Mucosa of gallbladder (tissue), 1 donor: ENCODE measurements at places on chromosomes 1 and 21. TPM values are rescaled to one million over a fixed set of nuclear protein-coding genes. Genes with fewer than 3 reads are reported as not detected.

DNA sequence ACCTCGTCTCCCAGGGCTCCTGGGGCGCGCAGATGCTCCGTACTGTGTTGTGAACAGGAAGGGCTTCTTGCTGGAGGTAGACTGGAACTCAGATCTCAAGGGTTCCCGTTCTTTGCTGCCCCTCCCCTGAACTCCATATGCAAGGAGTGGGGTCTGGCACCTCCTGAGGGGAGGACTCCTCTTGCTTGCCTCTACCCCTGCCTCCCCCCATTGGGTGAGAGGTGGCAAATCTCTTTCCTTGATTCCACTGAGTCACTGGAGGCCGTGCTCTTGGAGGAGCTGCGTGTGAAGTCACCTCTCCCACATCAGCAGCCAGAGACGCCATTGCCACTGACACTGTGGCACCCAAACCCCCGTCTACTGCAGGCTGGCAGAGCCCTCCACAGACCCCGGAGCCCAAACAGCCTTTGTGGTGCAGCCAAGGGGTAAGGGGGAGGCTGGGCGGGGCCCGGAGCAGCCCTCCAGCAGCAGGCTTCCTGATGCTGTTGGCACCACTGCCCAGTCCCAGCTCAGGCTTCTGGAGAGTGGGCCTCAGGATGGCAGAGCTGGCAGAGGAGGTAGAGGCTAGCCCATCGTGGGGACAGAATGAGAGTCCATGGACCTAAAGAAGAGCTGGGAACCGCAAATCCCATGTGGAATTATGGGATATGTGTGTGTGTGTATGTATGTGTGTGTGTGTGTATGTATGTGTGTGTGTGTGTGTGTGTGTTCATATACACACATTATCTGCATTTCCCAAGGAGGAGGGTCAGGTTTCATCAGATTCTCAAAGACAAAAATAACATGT lies 104.9 kb upstream of the RUNX3 start:
- no peak for DNase-seq

The SMIM1 gene
- total RNA-seq = 5.9 TPM

DNA sequence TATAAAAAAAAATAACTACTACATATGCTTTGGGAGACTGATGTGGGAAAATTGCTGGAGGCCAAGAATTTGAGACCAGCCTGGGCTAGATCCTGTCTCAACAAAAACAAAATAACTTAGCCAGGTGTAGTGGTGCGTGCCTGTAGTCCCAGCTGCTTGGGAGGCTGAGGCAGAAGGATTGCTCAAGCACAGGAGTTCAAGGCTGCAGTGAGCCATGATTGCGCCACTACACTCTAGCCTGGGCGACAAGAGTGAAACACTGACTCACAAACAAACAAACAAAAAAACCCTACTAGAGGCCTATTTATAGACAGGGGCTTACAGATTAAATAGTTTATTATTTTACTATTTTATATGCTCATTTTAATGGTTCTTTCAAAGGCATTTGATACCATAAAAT lies 80.0 kb downstream of the LHX4 start:
- no peak for DNase-seq

DNA sequence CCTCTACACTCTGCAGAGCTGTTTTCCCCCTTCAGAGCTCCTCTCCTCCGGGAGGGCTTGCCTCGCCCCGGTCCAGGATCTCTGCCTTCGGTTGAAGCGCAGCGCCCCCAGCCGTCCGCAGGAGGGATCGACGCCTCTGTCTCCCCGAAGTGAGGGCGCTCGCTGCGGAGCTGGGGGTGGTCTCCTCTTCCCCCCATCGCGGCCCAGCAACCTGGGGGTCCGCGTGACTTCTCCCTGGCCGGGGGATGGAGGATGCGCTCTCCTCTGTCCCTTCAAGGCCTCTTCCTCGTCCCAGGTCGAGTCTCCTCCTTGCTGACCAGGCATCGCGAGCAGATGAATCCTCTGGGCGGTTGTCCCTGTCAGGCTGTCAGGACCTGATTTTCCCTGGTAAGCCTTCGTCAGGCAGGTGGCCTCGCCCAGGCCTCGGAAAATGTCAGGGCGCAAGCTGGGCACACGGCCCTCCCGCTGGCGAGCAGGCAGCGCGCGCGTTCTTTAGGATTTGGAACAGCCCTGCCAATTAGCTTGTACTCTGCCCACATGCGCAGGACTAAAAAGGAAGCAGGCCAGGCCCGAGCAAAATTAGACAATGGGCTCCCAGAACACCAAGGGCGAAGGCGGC lies 90.5 kb downstream of the EDEM3 start:
- peak; percentile 72 for DNase-seq

- DNase-seq = no peak
Observed at GRCh38 chr1:180672105-180672504, 40.3 kb downstream of the XPR1 start.

The CRP gene
- total RNA-seq = 46.3 TPM

The ADORA3 gene
- total RNA-seq = 15.8 TPM

DNA sequence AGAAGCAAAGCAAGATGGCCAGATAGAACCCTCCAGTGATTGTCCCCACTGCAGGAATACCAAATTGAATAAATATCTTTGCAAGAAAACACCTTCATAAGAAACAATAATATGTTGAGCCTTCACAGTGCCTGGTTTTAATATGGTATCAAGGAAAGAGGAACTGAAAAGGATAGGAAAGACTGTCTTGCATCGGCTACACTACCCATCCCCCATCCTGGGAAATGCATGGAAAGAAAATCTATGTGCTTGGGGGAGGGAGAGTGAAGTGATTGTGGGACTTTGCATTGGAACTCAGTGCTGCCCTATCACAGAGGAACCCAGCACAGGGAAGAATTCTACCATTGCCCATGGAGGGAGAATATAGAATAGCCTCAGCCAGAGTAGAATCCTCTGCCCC lies 28.6 kb upstream of the AK5 start:
- DNase-seq = no peak

GRCh38 chr21:24097181-24097580 lies 1510.1 kb downstream of the MRPL39 start:
- no peak for DNase-seq

The VHLL gene
- total RNA-seq = not detected

The S100B gene
- total RNA-seq = 7.5 TPM

The TDRD5 gene
- 0.95 TPM for total RNA-seq

The OR2T2 gene
- total RNA-seq = not detected

DNA sequence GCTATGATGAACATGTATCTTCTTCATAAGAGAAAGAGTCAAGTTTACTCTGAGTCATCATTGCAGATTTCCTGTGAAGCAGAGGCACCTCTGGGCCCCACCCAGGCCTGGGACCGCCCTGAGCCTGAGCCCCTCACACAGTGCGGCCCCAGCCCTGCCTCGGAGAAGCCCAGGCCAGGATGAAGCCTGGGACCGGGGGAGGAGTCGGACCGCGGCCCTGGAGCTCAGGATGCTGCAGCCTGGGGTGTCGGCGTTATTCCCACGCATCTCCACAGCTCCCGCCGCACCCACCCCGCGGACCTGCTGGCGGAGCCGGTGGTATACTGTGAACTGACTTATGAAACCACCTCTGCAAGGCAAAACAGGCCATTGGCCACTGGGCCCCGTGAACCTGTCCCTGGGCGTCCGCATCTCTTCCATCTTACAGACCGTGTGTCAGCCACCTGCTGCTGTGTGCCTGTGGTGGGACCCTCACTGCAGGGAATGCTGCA lies 2.4 kb upstream of the COL6A1 start:
- DNase-seq = peak; percentile 9

DNA sequence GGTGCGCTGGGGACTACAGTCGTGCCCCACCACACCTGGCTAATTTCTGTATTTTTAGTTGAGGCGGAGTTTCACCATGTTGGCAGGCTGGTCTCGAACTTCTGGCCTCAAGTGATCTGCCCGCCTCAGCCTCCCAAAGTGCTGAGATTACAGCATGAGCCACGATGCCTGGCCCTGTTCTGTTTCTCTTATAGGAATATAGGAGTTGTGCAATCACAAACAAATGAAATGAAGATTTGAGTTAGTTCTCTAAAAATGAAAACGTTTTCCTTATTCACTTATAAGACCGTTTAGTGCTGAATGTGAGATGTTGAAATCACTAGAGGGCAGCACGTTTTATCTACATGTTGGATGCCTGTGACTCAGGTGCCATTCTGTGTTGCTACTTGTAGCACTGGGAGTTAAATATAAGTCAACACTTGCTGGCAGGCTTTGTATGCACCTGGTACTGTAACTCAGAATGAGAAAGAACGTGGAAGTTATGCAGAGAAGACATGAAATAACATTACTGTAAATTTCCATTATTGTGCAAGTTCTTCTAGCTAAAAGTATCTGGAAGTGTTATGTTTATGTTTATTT lies 45.8 kb downstream of the MIGA1 start:
- DNase-seq = peak; percentile 18

The MXRA8 gene
- 73.1 TPM for total RNA-seq

- no peak for DNase-seq
Observed at GRCh38 chr1:44043176-44044070, 12.2 kb upstream of the SLC6A9 start.

DNA sequence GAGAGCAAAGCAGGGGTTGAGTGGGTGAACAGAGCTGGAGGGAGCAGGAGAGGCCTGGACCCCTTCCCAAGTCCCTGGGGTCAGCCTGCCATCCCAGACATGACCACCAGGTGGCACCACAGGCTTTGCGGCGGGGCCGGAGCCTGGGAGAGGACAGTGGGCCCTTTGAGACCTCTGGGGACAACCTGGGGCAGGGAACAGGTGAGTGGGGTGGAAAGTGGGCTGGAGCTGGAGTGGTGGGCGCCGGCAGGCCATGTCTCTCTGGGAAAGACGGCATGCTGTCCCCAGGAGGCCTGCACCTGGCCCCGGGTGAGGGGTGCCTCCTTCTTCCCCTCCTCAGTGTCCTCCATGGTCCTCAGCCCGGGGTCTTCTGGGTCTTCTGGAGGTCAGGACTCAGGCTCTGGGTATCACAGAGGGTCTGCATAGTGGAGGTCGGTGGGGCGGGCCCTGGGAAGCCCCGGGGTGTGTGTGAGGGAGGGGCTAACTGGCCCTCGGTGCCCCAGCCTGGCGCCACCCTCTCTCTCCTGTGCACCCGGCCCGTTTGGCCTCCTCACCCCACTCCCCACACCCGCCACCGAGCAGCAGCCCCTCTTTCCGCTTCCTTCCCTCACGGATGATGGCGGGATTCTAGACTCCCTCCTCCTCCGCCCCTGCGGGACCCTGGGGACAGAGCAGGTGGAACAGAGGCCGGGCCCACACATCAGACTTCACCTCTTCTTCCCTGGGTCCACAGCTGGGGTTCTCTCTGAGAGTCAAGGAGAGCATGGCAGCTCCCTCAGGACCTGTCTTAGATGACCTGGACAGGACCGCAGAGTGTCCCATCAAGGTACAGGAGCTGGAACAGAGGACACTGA lies 28.5 kb upstream of the PKP1 start:
- DNase-seq = peak; percentile 38

GRCh38 chr1:64295561-64295960 lies 92.1 kb downstream of the UBE2U start:
- DNase-seq = no peak

The FNDC7 gene
- total RNA-seq = not detected

DNA sequence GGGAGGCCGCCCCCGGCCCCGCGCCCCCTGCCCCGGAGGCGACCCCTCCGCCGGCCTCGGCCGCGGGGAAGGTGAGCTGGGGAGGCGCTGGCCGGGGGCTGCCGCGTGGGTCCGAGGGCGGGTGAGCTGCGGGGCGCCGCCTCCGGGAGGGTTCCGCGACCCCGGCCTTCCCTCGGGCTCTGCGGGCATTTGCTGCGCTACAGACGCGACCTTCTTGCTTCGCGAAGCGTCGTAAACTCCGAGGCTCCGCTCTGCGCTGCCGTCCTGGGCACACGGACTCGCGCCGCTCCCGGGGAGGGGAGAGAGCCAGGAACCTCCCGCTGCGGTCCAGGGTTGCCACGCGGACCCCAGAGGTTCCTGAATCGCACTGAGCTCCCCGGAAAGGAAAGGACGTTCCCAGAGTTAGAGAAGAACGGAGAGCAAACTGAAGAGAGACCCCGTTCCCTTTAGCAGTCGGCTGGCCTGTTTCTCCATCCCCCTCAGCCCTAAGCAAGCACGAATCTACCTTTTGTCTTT lies 345 bp downstream of the SLX9 start:
- no peak for DNase-seq

The SSBP3 gene
- 110 TPM for total RNA-seq

DNA sequence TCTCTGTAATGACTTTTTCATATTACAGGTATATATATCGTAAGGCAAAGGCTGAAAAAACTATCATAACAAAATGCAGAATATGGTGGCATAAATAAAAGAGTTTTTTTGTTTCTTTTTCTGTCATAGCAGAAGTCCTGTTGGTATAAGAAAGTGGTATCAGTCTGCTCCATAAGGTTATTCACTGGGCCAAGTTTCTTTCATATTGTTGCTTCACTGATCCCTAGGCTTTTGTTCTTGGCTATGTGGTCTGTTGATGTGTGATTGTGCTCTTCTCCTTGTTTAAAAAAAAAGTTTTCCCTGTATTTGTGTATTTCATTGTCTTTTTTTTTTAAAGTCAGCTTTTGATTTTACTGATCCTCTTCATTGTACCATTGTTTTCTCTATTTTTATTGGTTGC lies 26.0 kb downstream of the PTBP2 start:
- DNase-seq = no peak

DNA sequence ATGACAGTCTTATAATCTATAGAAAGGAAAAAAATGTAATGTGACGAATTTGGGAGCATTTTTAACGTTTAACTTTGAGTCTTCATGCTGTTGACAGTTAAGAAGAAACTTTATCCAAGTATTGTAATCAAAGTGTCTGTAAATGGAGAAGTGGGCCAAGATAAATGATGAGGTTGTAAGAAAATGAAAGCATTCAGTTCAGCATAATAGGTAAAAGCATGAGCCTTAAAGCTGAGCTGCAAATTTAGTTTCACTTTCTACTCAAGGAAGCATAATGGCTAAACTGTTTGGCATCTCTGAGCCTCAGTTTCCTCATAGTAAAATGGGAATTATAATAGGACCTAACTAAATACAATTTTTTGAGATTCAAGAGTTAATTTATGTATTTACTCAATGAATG lies 1554.8 kb downstream of the KCNT2 start:
- DNase-seq = no peak

The RLF gene
- 16.5 TPM for total RNA-seq

GRCh38 chr1:154221278-154222001 lies 685 bp downstream of the UBAP2L start:
- peak; percentile 46 for DNase-seq

The ADAMTS1 gene
- total RNA-seq = 74.7 TPM

GRCh38 chr21:27447843-27448242 lies 481.0 kb upstream of the ADAMTS5 start:
- no peak for DNase-seq

DNA sequence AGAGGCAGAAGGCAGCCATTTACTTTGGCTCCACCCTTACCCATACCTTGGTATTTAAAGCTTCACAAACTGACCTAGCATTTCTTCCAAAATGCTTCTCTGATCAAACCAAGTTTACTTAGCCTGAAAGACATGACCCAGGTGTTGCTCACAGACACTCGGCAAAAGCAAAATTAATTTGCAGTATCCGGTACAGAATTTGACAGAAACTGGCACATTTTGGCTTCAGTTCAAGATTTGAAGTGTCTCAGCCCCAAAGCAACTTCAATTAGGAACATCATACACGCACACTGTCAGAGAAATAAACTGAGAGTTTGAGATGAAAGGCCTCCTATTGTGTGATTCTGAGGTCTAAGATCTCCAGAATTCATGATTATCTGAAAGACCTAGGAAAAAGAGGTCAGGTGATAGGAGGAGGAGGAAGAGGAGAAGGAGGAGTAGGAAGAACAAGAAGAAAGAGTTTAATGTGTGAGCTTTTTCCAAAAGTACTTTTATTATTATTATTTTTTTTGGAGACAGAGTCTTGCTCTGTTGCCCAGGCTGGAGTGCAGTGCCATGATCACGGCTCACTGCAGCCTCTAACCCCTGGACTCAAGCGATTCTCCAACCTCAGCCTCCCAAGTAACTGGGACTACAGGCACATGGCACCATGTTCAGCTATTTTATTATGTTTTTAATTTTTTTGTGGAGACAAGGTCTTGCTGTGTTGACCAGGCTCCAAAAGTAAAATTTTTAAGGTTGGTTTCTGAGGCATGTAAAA lies 143.6 kb downstream of the SLC45A1 start:
- DNase-seq = no peak
